ENCODE measurements at places on chromosomes 11 and 22. TPM values are rescaled to one million over a fixed set of nuclear protein-coding genes. Genes with fewer than 3 reads are reported as not detected.

SEPTIN3 gene
- 24.3 TPM for total RNA-seq

GLYAT gene
- total RNA-seq, result 0.66 TPM

CDON gene
- total RNA-seq, result 25.9 TPM

FDX1 gene
- 13.9 TPM for total RNA-seq

- H3K36me3 ChIP-seq, result no peaks in the 10 kb centered on the region
- no peak for DNase-seq
- no peak overlapping the region for H3K4me3 ChIP-seq
Observed at GRCh38 chr22:40480996-40481395, 110.6 kb downstream of the SGSM3 start.

DNA sequence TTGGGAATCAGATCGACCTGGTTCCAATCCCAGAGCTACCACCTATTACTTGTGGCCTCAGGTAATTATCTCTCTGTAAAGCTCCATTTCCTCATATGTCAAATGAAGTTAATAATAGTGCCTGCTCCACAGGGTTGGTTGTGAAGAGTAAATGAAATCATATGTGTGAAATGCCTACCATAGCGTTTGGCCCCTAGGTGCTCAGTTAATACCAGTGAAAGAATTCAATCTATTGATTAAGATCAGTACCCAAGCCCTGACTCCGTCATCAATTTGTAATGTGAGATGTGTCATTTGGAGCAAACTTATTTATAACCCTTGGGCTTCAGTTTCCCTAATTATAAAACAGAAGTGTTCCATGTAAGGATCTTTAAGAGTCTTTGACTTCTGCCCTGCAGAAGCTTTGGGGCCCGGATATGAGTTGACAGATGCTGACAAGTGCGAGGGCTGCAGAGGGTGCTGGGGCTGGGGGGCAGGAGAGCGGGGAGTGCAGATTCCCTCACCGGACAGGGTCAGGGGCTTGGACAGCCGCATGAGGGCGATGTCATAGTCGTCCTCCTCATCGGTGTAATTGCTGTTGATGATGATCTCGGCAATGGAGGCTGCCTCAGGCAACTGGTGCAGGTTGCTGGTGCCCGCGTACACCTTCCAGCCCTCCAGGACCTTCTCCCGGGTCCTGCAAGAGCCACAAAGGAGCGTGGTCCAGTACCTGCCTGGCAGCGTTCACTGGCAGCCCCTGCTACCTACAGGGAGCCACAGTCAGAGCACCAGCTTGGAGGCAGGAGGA is 20.9 kb downstream of the TMPRSS13 start:
- H3K27ac ChIP-seq, result no peak overlapping the region
- peaks cover 8% of the 10 kb centered on the region for H3K4me1 ChIP-seq
- H3K27me3 ChIP-seq, result no peaks in the 10 kb centered on the region
- H3K4me3 ChIP-seq, result no peak overlapping the region

GRCh38 chr11:47355283-47356128 is 3.0 kb upstream of the MYBPC3 start:
- H3K27me3 ChIP-seq, result no peaks in the 10 kb centered on the region
- H3K4me3 ChIP-seq, result peak overlapping the region; percentile 8
- H3K36me3 ChIP-seq, result no peaks in the 10 kb centered on the region
- peak; percentile 92 for DNase-seq
- H3K27ac ChIP-seq, result peak overlapping the region; percentile 58

DNA sequence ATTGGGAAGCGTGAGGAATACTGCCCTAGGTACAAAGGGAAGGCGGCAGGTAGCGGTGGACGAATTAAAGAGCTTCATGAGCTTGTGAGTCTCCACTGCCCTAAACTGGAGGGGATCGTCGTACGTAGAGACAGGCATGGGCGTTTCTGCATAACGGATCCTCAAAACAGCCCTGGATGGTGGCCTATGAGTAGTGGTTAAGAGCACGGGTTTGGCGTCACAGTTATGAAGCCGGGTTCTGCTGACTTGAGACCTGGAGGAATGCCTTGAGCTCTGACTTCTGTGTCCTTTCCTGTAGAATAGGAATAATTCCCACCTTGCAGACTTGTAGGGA is 335 bp downstream of the TMEM138 start:
- H3K4me1 ChIP-seq, result no peaks in the 10 kb centered on the region
- peak overlapping the region; percentile 93 for H3K27ac ChIP-seq
- H3K4me3 ChIP-seq, result peak overlapping the region; percentile 78
- peaks cover 31% of the 10 kb centered on the region for H3K36me3 ChIP-seq
- no peaks in the 10 kb centered on the region for H3K27me3 ChIP-seq

DNA sequence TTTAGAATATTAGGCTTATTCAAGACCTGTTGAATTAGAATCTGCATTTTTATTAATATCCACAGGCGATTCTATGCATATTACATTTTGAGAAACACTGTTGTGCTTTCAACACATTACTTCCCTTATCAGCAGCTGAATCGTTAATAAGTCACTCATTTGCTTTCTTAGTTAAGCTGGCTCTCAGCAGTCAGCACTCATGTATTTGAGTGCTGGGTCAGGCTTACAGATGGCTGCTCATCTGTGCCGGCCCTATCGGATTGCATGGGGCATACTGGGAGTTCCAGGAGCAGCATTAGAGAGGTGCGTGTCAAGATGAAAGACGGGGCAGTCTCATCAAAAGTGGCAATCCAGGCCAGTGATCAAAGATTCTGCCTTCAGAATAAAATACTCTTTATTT is 10.8 kb upstream of the OR51L1 start:
- H3K4me1 ChIP-seq, result no peaks in the 10 kb centered on the region
- DNase-seq, result no peak
- no peak overlapping the region for H3K27ac ChIP-seq
- H3K27me3 ChIP-seq, result no peaks in the 10 kb centered on the region

DNA sequence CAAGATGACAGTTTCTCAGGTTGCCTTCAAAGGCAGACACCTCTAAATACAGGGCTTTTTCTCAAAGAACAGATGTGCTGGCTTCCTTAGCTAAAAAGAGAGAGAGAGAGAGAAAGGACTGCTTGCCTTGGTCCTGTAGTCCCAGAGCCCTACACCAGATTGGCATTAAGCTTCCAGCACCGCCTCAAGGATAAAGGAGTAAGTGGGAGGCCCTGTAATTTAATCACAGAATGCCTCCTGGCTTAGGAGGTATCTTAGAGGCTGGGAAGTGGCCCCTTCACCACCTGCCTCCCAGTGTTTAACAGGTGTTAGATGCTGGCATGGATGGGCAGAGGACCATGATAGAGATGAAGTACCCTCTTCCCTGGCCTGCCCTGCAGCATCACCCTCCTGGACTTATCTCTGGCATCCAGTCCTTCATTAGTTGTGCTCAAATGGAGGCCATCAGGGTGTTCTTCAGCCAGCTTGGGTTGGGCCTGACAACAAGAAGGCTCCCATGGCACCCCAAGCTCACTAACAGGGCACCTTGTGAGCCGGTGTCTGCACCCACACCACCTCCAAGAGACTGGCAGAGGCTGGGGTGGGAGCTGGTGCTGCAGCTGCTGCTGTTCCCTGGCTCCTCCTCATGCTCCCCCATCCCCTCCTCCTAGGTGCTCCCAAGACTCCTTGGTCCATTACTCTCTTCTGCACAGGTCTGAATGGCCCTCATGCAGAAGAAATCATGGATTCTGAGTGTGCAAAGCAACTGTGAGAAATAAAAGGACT is 32.5 kb downstream of the ABCC8 start:
- H3K27me3 ChIP-seq, result no peaks in the 10 kb centered on the region
- H3K27ac ChIP-seq, result no peak overlapping the region
- H3K36me3 ChIP-seq, result no peaks in the 10 kb centered on the region
- H3K4me1 ChIP-seq, result no peaks in the 10 kb centered on the region

DNA sequence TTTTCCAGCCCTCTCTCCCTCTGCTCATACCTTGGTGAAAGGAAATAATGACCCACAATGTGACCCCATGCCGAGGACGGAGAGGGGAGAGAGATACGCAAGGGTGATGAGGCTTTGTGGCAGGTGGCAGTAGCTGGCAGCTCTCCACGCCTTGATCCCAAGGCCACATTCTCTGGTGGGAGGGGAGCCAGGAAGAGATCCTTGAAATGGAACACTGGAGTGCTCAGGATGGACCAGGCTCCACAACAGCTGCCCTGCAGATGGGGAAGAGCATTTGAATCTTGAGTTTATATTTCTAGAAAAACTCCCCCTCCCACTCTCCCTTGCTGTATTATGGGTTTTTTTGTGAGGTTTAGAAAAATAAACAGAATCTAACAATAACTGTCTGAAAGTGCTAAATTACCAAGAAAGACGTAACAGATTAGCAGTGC is 61.6 kb upstream of the CDON start:
- H3K27ac ChIP-seq, result no peak overlapping the region
- no peaks in the 10 kb centered on the region for H3K4me1 ChIP-seq
- H3K27me3 ChIP-seq, result no peaks in the 10 kb centered on the region
- DNase-seq, result no peak

- H3K27me3 ChIP-seq, result no peaks in the 10 kb centered on the region
- H3K4me3 ChIP-seq, result peak overlapping the region; percentile 84
- no peaks in the 10 kb centered on the region for H3K36me3 ChIP-seq
- no peaks in the 10 kb centered on the region for H3K4me1 ChIP-seq
- no peak for DNase-seq
- H3K27ac ChIP-seq, result peak overlapping the region; percentile 76
Observed at GRCh38 chr11:113773092-113773415, 438 bp downstream of the ZW10 start.

DNA sequence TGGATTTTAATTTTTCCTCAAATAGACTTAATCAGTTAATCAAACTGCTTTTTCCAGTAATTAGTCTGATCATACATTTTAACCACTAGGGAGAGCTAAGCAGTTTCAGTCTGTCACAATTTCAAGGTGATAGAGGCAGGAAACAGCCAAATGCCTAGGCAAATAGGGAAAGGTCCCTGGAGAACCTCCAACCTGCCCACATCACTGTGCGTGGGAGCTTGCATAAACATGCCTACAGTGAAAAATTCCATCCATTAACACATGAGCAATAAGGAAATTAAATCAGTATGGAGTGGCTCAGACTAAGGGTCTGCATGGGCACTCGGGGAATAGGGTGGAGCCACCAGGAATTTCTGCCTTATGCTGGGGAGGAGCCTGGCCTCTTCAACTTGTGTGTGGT is 74.6 kb downstream of the AASDHPPT start:
- H3K4me3 ChIP-seq, result no peak overlapping the region
- H3K27ac ChIP-seq, result no peak overlapping the region
- DNase-seq, result no peak
- no peaks in the 10 kb centered on the region for H3K36me3 ChIP-seq

Data from tibial nerve (tissue), 4 donors.